ENCODE measurements at places on chromosomes 3 and 15. TPM values are rescaled to one million over a fixed set of nuclear protein-coding genes. Genes with fewer than 3 reads are reported as not detected.

The FOXB1 gene
- not detected for total RNA-seq

The SNRPA1 gene
- 212 TPM for total RNA-seq

GRCh38 chr15:52200831-52201365 is 9.7 kb upstream of the GNB5 start:
- no peak for DNase-seq

DNA sequence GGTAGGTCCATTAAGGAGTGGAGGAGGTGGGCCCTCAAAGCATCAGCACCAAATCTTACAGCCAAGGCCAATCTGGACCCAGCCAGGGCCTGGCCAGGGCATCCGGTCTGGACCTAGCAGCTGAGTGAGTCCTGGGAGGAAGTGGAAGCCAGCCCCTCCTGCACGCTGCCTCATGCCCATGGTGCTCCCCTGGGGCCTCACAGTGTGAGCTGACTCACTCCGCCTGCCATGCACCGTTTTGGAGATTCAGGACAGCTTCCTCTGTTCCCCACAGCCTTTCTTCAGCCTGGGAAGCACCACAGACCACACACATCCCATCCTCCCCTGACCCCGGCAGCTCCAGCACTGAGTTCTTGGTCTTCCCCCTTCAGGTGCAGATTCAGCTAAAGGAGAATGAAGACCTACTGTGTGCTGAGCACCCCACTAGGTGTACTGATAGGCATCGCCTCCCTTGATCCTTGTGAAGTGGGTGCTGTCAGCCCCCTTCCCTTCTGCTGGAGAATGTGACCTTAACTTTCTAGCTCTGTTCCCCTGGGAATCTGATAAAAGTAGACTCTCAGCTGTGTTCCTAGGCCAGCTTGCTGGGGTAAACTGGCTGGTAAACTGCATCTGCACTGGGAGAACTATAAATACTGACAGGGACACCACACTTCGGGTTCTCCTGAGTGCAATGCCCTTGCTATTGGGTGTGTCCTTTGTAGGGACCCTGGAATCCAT is 36.8 kb upstream of the SEC13 start:
- DNase-seq, result peak; percentile 21

DNA sequence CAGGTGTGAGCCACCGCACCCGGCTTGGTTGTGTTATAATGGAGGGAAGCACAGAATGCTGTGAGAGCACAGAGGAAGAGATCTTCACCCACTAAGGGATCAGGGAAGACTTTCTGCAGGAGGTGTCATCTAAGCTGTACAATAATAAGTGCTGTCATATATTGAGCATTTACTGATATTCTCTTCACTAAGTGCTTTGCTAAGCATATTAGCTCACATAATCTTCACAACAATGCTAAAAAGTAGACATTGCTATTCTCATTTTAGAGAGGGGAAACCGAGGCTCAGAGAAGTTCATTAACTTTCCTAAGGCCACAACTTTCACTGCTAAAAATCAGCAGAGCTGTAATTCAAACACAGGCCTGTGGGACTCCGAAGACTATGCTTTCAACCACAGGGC is 115.3 kb downstream of the CORO2B start:
- DNase-seq, result no peak

- DNase-seq, result peak; percentile 98
These were observed 15.6 kb upstream of the WNT7A start for GRCh38 chr3:13895155-13896105.

- peak; percentile 15 for DNase-seq
These were observed 4.9 kb upstream of the LOXL1 start for GRCh38 chr15:73921254-73921925.

GRCh38 chr3:147119346-147119745 is 287.0 kb downstream of the ZIC4 start:
- DNase-seq, result no peak

GRCh38 chr3:194976874-194977273 is 291.2 kb downstream of the FAM43A start:
- DNase-seq, result no peak

DNA sequence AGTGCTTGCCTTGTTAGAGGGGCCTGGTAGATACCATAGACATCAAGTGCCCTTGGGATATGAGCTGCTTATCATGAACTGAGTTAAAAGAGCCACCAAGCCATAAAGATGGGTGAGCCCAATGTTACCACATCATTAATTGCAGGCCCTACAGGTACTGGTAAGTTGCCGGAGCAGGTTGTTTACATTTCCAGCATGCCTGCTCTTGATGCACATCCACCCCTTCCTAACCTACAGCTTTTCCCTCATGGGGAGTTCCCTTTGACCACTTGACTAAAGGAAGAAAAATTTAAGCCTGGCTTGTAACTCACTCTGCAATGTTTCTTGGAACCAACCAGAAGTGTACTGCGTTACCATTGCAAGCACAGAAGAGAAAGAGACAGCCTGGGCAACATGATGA is 24.7 kb upstream of the ULK4 start:
- no peak for DNase-seq

DNA sequence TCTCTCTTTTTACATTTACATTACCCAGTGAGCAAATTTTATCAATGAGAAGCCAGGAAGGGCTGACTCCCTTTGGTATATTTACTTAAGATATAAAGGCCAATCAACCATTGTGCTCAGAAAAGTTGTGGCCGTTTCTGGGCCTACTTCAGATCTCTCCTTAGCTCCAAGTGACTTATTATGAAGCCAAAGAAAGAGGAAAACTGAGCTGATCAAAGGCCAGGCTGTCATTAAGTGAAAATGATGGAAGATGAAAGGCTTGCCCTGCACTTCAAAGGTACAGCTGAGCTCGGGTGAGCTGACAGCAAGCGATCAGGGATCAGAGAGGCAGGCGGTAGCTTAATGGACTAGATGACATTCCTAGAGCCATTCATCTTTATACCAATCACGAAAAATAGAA is 24.8 kb downstream of the VGLL4 start:
- no peak for DNase-seq

Measured in activated naive CD4-positive, alpha-beta T cell treated with anti-CD3 and anti-CD28 coated beads for 36 hours (primary cell).